Stimulated activated naive CD8-positive, alpha-beta T cell treated with anti-CD3 and anti-CD28 coated beads, Interleukin-15, Interleukin-2, amounts not matched to agents 100 U/mL and 50 U/mL, for 24 hours (primary cell): ENCODE measurements at places on chromosomes 5 and 9.

- no peak for DNase-seq
Measured at GRCh38 chr5:168893283-168893682, 314.1 kb upstream of the PANK3 start.

GRCh38 chr5:37495210-37495609 lies 116.1 kb downstream of the WDR70 start:
- DNase-seq: no peak

- DNase-seq: no peak
Measured at GRCh38 chr5:80934751-80935150, 25.4 kb upstream of the RASGRF2 start.

DNA sequence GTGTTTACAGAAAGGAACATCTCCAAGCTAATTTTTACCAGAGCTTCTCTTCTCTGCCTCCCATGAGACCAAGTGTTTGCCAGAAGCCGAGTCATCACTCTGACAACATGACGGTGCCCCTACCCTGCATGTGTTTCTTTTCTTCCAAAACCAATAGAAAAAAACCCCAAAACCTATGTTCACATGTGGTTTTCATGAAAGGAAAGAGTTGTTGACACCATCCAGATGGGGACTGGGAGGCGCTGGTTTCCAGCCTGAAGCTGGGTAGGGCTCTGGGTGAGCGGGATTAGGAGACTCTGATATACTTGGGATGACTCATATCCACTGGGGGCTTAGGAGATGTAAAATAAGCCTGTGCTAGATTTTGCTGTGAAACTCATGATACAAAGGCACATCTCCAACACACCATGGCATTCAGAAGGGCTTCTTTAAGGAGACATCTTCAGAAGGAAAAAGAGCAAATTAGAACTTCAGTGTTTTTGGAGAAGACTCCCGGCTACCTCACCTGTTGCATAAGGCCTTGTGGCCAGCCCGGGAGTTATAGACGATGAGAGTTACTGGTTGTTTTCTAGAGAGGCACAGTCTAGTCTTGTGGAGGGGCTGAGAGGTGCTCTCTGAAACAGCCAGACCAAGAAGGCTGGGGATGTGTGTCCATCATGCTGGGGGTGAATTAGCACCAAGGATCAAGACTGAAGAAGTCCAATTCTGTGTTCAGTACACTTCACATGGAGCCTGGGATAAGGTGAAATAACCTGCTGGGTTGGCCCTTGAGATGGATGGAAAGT lies 108.9 kb upstream of the LHFPL2 start:
- DNase-seq: no peak

DNA sequence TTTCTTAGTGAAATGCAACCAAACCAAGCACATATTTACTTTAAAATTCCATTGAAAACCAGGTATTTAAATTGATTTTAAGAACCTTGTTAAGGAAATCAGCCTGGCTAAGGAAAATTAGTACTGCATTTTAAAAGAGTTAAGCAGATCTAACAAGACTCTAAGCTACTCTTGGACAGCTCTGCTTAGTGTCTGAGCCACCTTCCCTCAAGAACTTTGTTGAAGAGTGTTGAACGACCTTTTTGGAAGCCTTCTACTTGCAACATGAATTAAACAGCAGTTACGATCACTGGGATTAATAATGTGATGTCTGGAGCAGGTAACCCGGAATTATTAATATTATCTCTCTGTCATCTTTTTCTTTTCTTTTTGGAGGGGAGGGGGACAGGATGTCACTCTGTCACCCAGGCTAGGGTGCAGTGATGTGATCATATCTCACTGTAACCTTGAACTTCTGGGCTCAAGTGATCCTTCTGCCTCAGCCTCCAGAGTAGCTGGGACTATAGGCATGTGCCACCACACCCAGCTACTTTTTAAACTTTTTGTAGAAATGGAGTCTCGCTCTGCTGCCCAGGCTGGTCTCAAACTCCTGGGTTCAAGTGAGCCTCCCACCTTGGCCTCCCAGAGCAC lies 74.7 kb downstream of the ANKRD55 start:
- DNase-seq: no peak

DNA sequence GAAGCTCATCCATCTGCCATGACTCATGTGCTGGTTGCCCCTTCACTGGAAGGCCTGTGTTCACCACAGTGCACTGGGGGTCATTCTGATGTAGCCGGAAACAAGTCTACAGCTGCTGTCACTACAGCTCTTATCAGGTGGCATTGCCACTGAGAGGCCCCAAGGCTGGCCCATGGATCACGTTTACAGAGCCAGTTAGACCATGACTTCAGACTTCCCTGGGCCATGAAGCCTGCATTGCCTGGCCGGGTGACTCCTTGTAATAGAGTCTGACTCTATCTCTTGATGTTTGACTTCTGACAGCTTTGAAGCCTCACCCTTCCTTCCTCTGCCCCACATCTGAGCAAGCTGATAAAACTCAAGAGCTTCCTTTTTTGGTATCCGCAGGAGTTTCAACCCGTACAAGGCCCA lies 473.5 kb upstream of the DAP start:
- DNase-seq: peak; percentile 3

DNA sequence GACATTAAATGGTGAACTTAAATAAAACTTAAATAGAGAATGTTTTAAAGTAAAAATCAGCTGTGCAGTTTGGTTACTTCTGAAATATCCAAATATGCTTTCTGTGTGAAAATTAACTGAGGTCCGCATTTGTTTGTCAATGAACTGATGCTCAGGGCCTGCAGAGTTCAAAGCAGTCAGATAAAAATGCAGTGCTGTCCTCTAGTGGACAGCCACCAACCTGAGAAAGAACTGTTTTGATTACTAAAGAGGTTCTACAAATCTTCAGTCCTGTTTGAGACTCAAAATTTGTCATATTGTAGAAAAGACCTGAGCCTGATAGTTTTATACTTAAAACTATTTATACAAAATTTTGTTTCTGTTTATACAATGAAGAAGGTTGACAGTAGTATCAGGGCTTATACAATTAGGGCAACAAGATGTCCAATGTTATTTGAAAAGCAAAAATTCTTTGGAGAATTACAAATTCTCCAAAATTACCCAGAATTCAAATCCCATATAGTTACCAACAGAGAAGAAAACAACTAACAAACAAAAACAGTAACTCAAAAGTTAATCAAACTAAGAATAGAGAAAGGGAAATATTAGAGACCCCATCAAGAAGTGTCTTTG lies 232.3 kb upstream of the TBCA start:
- DNase-seq: no peak

DNA sequence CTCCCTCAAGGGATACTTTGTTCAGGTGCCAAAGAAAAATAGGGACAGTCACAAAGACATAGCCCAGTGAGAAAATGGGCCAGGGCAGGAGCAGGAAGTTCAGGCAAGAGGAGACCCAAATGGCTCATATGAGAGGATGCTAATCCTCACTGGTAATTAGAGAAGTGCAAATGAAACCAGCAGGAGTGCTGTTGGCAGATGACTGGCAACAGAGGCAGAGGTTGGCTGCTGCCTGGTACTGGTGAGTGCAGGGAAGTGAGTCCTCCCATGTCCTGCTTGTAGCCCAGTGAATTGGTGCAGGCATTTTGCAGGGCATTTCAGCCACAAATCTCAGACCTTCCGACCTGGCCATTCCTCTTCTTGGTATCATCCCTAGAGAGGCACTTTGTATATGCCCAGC lies 23.5 kb downstream of the ODF2 start:
- DNase-seq: no peak
